ENCODE measurements at places on chromosomes 5 and 9.
A peak's percentile ranks its signal among the peaks of the same experiment; 100 is the strongest.

- no peak for DNase-seq
These were observed 1033.4 kb downstream of the TLE4 start for GRCh38 chr9:80605129-80605528.

DNA sequence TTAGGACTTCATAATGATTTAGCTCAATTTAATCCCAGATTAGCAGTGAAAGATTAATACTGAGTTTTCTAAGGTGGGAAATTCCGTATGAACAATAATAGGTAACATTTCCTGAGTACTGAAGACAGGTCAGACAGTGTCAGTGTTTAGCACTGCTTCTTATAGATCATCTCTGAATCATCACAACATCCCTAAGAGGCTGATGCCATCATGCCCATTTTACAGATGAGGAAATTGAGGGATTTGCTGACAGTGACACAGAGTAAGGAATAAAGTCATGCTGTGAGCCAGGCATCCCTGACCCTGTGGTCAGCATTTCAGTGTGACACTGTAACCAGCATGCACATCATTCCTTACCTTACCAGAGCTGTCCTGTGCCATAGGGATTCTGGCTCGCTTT, 44.5 kb downstream of the DAPK1 start:
- no peak for DNase-seq

- DNase-seq: no peak
These were observed 41.6 kb upstream of the NAA35 start for GRCh38 chr9:85899388-85899787.

GRCh38 chr5:56245481-56245880, 12.4 kb upstream of the ANKRD55 start:
- no peak for DNase-seq

- no peak for DNase-seq
These were observed 457 bp downstream of the UGCG start for GRCh38 chr9:111896942-111897600.

GRCh38 chr9:130668659-130669058, 4.3 kb downstream of the PRDM12 start:
- DNase-seq: no peak

DNA sequence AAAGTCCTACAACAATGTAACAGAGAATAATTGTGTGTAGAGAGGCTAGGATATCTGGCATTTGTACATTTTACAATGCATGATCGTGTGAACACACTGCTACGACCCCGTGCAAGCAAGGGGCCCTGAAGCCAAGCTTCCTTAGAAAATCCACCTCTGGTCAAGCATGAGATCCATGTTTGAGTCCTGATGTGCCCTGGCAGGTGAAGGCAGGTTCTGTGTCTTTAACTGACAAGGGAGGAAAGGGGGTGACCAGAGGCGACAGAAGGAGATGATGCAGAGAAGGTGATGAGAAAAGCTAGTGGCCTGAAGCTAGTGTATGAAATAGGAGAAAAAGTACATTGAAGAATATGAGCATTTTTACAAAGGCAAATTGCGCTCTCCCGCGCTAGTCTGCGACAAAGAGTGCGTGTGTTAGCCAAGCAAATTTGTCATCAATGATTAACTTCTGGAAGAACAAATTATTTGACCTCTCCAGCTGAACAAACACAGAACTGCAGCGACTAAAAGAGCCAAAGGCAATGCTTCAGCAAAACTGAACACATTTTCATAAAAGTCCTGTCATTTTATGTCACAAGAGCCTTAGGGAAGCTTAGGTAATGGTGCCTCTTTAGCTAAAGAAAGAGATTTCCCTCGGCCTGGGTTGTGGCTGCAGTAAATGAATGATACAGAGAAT, 101.7 kb upstream of the DAPK1 start:
- DNase-seq: no peak

GRCh38 chr9:111955048-111955447, 58.4 kb downstream of the UGCG start:
- DNase-seq: no peak

GRCh38 chr5:179126506-179126991, 66.4 kb downstream of the ZNF354C start:
- no peak for DNase-seq

DNA sequence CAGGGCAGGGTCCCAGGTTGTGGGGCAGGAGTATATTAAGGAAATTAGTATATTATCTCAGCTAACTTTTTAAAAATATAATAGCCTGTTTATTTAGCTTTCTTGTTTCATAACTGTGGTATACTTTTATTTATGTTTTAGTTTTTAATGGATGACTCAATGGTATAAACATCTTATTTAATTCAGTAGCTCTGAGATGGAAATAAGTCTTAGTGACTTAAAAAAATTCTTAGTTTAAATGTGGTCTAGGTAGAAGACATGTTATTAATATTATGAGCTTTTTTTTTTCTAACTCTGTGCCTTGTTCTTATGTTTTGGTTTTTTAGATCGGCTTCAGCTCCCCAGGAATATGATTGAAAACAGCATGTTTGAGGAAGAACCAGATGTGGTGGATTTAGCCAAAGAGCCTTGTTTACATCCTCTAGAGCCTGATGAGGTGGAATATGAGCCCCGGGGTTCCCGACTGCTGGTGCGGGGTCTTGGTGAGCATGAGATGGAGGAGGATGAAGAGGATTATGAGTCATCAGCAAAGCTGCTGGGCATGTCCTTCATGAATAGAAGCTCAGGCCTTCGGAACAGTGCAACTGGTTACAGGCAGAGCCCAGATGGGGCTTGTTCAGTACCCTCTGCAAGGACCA, 43.1 kb downstream of the LNPEP start:
- no peak for DNase-seq

DNA sequence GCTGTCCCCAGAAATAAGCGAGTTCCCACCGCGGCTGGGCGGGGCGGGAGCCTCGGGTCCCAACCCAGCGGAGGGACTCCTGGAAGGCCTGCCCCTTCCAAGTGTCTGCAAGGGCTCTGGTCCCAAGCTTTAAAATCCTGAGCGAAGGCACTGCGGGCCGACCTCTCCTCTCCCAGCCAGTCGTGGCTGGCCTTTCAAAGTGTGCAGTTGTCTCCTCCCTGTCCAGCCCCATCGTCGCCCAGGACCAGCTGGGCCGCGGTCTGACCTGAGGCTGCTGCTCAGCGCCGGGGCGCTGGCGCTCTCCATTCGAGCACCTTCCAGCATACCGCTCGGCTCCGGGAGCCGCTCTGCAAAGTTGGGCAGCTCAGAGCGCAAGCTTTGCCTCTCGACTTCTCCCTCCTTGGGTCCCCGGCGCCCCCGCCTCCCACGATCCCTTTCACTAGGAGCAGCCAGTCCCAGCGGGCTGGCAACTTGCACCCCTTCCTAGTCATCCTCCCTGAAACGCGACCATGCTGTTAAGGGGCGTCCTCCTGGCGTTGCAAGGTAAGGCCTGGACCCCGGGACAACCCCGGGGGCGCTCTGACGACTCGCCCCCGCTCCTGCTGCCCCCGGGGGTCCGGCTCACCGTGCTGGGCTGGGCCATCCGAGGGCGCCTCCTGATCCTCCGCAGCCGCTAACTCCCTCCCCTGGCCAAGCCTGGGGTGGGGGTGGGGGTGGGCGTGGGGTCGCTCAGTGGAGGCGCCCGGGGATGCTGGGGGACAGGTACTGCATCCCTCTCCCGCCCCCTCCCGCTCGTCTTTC, at the start of gene MAMDC2:
Gene MAMDC2 (plus strand): TSS at position 160 of the 801 bp plus-strand sequence. CDS start 350 bp downstream, at position 510.
- DNase-seq: no peak

GRCh38 chr5:31027721-31028120, 165.8 kb upstream of the CDH6 start:
- no peak for DNase-seq

GRCh38 chr5:93800988-93801811, 59.8 kb upstream of the POU5F2 start:
- DNase-seq: no peak

DNA sequence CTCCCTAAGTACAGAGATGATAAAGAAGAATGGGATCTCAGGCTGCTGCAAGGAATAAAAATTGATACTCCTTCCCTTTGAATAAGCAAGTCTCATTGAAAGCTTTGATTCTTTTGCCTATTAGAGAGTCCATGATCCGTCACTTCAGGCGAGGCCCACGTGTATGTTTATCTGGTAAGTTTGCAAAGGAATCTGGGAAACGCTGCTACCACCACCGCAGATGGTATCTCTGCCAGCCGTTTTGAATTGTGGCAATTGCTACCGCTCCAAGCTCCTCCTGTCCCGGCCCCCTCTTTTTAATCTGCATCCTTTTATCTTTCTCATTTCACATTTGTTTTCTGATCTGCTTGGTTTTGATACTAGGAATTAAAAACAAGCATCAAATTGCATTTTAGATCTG, 42.9 kb upstream of the GRIA1 start:
- no peak for DNase-seq

DNA sequence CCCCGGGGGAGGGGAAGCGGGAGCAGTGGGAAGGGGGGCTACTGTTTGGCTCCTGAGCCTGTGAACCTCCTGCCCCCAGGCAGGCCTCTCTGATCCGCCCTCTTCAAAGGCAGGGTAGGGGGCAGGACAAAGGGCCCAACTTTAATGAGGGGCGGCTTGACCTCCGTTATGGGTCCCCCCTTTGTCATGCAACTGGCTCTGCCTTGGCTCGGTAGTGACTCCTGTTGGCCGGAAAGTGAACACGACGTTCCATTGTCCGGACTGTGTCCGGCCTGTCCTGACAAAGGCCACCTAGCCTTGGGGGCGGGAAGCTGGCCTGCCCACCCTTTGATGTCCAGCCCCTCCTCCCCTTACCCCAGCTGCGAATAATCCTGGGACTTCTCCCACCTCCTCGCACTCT, 1.3 kb downstream of the CDX1 start:
- DNase-seq: no peak

GRCh38 chr5:74326571-74327338, 313.8 kb downstream of the ENC1 start:
- DNase-seq: peak; percentile 77

DNA sequence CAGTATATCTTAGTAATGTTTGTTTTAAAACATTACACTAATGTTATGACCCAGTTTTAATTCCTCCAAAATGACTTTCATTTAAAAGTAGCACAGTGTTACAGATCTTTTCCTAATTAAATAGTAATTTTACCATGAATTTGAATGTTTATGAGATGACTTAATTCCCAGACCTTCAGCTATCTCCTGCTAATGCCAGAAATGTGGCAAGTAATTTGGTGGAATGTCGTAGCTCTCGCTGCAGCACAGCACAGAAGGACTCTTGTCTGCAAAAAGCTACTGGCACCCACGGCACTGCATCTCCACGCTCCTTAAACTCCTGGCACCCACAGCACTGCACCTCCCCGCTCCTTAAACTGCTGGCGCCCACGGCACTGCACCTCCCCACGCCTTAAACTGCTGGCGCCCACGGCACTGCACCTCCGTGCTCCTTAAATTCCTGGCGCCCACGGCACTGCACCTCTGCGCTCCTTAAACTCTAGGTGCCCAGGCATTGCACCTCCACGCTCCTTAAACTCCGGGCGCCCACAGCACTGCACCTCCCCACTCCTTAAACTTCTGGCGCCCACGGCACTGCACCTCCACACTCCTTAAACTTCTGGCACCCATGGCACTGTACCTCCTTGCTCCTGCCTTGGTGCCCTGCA, 163.1 kb downstream of the CDK5RAP2 start:
- no peak for DNase-seq

All from activated T-cell treated with anti-CD3 and anti-CD28 coated beads, Interleukin-2, amount 50 U/mL, for 48 hours (primary cell).